Adipose tissue (tissue), 3 donors: ENCODE measurements at places on chromosomes 16 and 17. TPM values are rescaled to one million over a fixed set of nuclear protein-coding genes. Genes with fewer than 3 reads are reported as not detected.

Gene C16orf96
- 0.01 TPM for polyA plus RNA-seq

Gene GALR2
- 0.21 TPM for polyA plus RNA-seq

Gene MT1X
- 2,752 TPM for polyA plus RNA-seq

Gene CCDC40
- 2.1 TPM for polyA plus RNA-seq
